ENCODE measurements at places on chromosomes 3 and 15. TPM values are rescaled to one million over a fixed set of nuclear protein-coding genes. Genes with fewer than 3 reads are reported as not detected.

DNA sequence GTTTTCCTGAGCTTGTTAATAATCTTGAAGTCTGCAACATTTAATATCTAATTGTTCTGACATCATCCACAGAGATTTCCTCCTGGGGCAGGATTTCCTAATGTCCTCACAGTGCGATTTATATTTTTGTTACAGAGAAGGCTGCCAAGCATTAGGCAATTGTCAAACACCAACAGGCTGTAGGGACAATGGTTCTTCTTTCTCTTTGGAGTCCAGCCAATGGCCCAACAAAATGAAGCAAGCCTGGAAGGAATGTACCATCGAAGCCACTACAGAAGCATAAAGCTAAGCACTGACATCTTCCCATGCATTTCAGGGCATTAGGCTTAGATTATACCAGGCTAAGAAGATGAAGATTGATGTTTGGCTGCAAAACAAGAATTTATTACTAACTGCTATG, 173.0 kb upstream of the FRMD4B start:
- DNase-seq, result no peak

DNA sequence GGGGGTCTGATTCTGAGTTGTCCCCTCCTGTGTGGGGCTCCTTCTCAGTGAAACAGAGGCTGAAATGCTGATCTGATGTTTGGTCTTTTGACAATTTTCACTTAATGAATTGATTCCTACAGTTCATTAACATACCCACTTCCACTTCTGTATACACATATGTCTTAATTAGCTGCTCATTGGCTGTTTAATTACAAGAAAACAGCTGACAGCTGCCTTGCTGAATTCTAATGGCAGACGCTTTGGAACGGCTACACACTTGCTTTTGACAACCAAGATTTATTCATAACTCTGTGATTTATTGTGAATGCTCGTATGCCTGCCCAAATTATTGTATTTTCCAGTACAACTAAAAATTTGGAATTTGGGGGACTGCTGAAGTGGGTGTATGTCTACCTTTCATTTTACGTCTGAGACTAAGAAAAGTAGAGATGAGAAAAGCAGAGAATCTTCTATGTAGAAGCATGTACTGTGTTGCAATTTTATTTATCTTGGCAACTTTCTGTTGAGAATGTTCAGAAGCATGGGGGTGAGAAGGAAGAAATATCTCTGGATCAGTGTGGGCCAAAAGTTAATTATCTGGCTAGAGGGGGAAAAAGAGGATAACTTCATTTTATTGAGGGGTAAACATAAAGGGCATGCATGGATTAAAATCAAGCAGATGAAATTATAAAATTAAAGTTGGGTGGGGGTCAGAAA, 46.5 kb upstream of the ICE2 start:
- no peak for DNase-seq

DNA sequence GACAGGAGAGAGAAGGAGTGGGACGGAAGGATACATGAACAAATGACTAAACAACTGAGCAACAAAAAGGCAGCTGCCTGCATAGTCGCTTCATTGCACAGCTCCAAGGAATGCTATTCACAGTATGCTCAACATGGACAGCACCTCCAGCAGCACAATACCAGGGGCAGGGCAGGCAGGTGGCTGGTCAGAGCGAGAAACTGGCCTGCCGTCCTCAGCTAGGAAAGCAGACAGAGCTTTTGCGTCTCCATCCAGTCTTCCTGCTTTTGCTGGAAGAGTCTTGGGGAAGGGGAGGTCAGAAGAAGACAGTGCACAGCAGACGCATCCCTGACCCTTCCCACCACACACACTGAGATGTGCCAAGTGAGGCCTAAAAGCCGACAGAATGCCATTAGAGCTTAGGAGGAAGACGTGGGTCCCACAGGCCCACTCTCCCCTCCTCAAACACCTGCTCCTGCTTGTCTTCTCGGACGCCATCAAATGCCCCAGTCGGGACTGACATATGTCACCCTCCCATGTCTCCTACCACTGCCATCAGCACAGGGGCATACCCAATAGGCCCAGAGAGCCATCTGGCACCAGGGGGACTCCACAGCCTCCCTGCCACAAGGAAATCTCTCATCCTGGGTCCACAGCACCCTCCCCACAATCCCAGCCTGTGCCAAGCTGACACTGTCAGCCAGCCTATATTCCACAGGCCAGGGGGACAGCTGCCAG, 3.9 kb downstream of the RAB6B start:
- no peak for DNase-seq

CHST13 gene
- not detected for total RNA-seq

DOCK3 gene
- total RNA-seq, result under 0.01 TPM
